ENCODE measurements at places on chromosomes 3 and 15.

GRCh38 chr15:55381595-55381994 is 26.6 kb downstream of the CCPG1 start:
- no peak for DNase-seq

DNA sequence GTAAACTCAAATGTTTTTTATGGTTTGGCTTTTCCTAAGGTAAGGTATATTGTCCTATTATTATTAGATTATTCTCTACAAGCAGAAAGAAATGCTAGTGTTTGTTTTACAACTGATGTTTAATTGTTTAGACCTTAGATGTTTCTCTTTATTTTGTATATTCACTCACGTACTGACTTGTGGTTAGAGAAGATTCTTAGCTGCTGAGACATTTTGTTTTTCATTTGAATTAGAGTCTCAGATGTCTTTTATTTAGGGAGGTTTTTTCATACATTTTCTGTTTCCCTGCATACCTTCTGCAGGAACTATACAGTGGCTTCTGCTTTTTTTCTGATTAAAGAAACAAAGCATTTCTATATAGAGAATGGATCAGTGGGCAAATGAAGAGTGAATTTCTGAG is 110.9 kb downstream of the MYRIP start:
- DNase-seq = no peak

DNA sequence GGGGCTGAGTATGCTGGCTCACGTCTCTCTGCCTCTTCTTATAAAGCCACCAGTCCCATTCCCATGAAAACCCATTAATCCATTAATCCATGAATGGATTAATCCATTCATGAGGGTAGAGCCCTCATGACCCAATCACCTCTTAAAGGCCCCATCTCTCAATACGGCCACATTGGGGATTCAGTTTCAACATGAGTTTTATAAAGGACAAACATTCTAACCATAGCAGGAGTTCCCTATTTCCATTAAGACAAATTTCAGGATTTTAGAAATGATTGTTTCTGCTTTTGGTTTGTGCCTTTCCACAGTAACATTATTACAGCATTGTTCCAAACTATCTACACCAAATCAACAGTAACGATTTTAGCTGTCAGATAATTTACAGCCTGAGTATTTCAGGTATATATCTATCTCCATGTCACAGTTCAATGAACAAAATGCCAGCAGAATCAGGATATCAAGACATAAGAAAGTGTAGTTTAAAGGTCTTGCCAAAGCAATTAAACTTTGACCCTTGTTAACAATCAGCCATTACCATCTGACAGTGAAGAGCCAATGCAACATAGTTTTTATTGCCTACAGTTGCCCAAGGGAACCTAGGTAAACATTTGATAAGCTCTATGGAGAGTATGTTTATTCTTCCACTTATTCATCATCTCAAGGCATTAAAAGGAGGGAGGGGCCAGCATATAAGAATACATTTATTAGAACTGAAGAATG is 3.8 kb downstream of the TSPAN3 start:
- DNase-seq = no peak

GRCh38 chr3:151863611-151864010 is 9.8 kb upstream of the SUCNR1 start:
- DNase-seq = no peak
